H1 (cell line): ENCODE measurements at places on chromosomes 7 and 10.
A peak's percentile ranks its signal among the peaks of the same experiment; 100 is the strongest.

GRCh38 chr10:20396205-20396604 is 500.9 kb downstream of the NEBL start:
- H3K36me3 ChIP-seq, result no peaks in the 10 kb centered on the region
- no peak overlapping the region for H3K27ac ChIP-seq
- no peak overlapping the region for H3K4me3 ChIP-seq
- H3K27me3 ChIP-seq, result no peaks in the 10 kb centered on the region

GRCh38 chr10:29734962-29735627 is 100.3 kb upstream of the SVIL start:
- no peaks in the 10 kb centered on the region for H3K4me1 ChIP-seq
- no peak overlapping the region for H3K27ac ChIP-seq
- H3K36me3 ChIP-seq, result no peaks in the 10 kb centered on the region
- H3K27me3 ChIP-seq, result peaks cover 14% of the 10 kb centered on the region
- peak overlapping the region; percentile 72 for H3K4me3 ChIP-seq

DNA sequence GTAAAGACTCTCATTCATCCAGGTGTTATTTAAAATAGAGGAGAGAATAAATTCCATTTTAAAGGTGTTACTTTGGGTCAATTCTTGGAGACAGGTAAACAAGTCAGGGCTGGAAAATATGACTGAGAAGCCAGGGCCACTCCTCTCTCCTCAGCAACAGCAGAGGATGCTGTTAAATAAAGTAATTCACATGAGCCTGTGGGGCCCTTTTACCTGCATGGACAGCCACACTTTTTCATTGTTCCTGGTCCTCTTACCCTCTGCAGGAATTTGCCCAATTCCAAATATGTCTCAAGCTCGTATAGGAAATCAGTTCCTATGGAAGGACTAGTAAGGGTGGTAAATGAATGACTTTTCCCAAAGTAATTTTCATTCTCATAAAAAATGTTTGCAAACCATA is 420.1 kb upstream of the KLF6 start:
- H3K27me3 ChIP-seq, result no peaks in the 10 kb centered on the region
- H3K4me1 ChIP-seq, result no peaks in the 10 kb centered on the region
- no peaks in the 10 kb centered on the region for H3K36me3 ChIP-seq
- DNase-seq, result no peak
- no peak overlapping the region for H3K27ac ChIP-seq

- no peaks in the 10 kb centered on the region for H3K27me3 ChIP-seq
- H3K4me3 ChIP-seq, result no peak overlapping the region
- DNase-seq, result no peak
- no peaks in the 10 kb centered on the region for H3K4me1 ChIP-seq
- no peaks in the 10 kb centered on the region for H3K36me3 ChIP-seq
Measured at GRCh38 chr7:119283353-119283752, 989.6 kb upstream of the KCND2 start.

DNA sequence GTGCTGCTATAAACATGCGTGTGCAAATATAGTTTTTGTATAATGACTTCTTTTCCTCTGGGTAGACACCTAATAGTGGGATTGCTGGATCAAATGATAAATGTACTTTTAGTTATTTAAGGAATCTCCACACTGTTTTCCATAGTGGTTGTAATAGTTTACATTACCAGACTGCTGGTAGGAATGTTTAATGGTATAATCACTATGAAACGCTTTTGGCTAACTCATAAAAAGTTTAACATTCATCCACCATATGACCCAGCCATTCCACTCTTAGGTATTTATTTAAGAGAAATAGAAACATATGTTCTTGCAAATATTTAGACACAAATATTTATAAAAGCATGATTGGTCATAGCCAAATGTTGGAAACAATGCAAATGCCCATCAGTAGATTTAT is 32.1 kb upstream of the TFEC start:
- H3K4me3 ChIP-seq, result no peak overlapping the region
- H3K4me1 ChIP-seq, result no peaks in the 10 kb centered on the region
- H3K27me3 ChIP-seq, result no peaks in the 10 kb centered on the region
- H3K27ac ChIP-seq, result no peak overlapping the region
- no peaks in the 10 kb centered on the region for H3K36me3 ChIP-seq
- no peak for DNase-seq

GRCh38 chr7:116122972-116123595 is 87.3 kb upstream of the TES start:
- H3K4me1 ChIP-seq, result no peaks in the 10 kb centered on the region
- no peaks in the 10 kb centered on the region for H3K27me3 ChIP-seq
- H3K36me3 ChIP-seq, result no peaks in the 10 kb centered on the region
- no peak for DNase-seq

GRCh38 chr7:69814421-69814962 is 216.2 kb downstream of the AUTS2 start:
- no peak overlapping the region for H3K27ac ChIP-seq
- no peaks in the 10 kb centered on the region for H3K27me3 ChIP-seq
- H3K36me3 ChIP-seq, result no peaks in the 10 kb centered on the region
- H3K4me1 ChIP-seq, result peaks cover 11% of the 10 kb centered on the region
- H3K4me3 ChIP-seq, result no peak overlapping the region
- no peak for DNase-seq

GRCh38 chr10:110460111-110460809 is 37.4 kb upstream of the DUSP5 start:
- H3K4me1 ChIP-seq, result no peaks in the 10 kb centered on the region
- no peak for DNase-seq
- no peak overlapping the region for H3K4me3 ChIP-seq
- H3K27ac ChIP-seq, result no peak overlapping the region
